ENCODE measurements at places on chromosomes 2 and 18.
A peak's percentile ranks its signal among the peaks of the same experiment; 100 is the strongest.

DNA sequence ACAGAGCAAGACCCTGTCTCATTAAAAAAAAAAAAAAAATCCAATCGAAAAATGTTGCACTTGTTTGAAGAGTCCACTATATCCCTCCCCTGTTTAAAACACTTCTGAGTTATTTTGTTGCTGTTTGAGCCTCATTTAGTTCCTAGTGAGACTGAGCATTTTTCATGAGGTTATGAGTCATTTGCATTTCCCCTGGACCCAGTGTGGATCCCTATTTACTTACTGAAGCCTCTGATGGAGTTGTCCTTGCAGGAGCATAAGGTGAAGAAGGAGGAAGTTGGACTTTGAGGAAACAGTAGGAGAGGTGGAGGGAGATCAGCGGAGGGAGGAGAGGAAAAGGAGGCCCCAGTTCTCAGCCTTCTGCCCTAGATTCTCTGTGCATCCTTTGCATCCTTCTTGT lies 5.1 kb downstream of the CXCR1 start:
- DNase-seq, result no peak

- peak; percentile 73 for DNase-seq
Measured at GRCh38 chr2:173961346-173961705, 3.8 kb downstream of the SP3 start.

DNA sequence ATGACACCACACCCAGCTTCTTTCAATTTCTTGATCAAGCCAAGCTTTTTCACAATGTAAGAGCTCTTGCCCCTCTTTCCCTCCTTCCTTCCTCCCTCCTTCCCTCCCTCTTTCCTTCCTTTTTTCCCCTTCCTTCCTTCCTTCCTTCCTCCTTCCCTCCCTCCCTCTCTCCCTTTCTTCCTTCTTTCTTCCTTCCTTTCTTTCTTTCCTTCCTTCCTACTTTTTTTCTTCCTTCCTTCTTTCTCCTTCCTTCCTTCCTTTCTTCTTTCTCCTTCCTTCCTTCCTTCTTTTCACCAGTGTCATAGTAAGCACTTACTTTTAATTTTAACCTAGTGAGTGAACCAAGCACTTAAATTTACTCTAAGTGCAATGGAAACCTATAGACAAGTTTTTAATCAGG lies 21.2 kb upstream of the PSME4 start:
- DNase-seq, result no peak

- no peak for DNase-seq
Measured at GRCh38 chr2:65813631-65814173, 381.3 kb upstream of the SPRED2 start.

- no peak for DNase-seq
Measured at GRCh38 chr18:8654503-8655451, 45.5 kb downstream of the RAB12 start.

DNA sequence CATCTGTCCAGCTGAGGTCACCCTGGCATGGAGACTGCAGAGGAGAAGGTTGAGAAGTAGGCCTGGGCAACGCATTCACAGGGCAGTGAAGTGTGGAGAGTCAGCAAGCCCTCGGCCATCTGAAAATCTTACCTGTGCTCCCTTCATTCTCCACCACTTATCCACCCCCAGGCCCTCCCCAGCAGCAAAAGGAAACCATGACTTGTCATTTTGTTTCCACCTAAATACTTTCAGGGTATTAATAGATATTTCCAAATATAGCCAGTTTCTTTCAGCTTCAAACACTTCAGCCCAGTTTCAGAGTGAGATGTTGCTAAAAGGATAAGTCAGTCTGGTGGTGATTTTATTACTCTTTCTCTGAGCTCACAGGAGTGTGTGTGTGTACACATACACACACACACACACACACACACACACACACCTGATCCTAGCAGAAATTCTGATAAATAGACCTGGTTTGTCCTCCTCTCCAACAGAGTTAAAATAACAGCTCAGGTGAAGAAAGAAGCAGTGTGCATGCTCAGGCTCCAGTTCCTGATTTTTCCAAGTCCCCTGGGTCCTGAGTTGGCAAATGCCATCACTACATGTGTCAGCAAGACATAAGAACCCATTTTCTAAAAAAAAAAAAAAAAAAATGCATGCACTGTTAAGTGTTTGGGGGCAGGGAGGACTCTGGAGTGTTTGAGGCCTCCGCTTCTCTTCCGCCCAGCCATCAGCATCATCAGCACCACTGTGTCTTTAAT lies 82.8 kb downstream of the LOXHD1 start:
- DNase-seq, result no peak

DNA sequence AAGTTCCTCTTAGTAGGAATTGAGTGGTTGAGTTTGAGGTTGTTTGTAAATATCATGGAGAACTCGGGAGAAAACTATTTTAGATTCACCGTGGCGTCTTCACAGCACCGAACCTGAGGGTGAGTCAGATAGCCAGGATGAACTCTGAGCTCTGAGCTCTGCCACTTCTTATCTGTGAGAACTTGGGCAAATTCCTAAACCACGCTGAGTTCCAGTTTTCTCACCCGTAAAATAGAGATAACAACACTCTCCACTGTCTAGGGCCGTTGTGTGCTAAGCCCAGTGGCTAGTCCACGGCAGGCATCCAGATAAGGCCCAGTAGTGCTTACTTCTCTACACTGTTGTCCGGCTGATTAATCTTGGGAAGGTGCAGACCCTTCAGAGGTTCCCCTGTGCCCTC lies 7.0 kb downstream of the KIF5C start:
- DNase-seq, result peak; percentile 22

- DNase-seq, result no peak
Measured at GRCh38 chr2:109450574-109451273, 163.0 kb downstream of the SEPTIN10 start.

GRCh38 chr2:177147093-177147694 lies 65.4 kb upstream of the HNRNPA3 start:
- peak; percentile 55 for DNase-seq

GRCh38 chr18:72830109-72830508 lies 37.7 kb downstream of the NETO1 start:
- no peak for DNase-seq

- DNase-seq, result no peak
Measured at GRCh38 chr2:238163481-238164198, 4.9 kb downstream of the ERFE start.

GRCh38 chr18:50786864-50787263 lies 33.0 kb downstream of the MRO start:
- no peak for DNase-seq

- DNase-seq, result no peak
Measured at GRCh38 chr2:207083361-207084110, 82.2 kb downstream of the KLF7 start.

DNA sequence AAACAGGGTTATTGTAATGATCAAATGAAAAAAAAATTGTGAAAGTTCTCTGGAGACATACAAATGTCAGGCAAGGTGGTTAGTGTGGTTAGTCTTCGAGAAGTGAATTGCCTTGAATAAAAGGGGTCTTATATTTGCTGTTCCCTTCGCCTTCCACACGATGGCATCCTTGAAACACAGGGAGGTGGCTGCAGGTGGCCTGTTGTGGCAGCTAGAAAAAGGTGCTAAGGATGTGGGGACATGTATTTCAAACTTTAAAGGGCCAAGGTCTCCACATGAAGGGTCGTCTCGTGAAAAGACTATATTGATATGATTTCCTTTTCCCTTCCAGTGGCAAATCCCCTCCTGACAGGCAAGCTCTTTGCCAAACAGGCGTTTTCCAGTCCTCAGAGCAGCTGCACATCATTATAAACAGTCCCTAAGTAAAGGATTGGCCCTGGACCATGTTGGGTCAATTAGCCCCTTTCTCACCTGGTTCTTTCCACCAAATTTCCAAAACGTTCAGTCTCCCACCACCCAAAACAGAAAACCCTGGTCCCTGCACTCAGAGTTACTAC lies 68.5 kb downstream of the COPS8 start:
- DNase-seq, result peak; percentile 53

GRCh38 chr2:102604769-102605168 lies 14.6 kb upstream of the SLC9A2 start:
- DNase-seq, result no peak

GRCh38 chr2:61670591-61671501 lies 132.7 kb upstream of the XPO1 start:
- no peak for DNase-seq

- DNase-seq, result no peak
Measured at GRCh38 chr2:99550368-99550767, 60.6 kb upstream of the REV1 start.

DNA sequence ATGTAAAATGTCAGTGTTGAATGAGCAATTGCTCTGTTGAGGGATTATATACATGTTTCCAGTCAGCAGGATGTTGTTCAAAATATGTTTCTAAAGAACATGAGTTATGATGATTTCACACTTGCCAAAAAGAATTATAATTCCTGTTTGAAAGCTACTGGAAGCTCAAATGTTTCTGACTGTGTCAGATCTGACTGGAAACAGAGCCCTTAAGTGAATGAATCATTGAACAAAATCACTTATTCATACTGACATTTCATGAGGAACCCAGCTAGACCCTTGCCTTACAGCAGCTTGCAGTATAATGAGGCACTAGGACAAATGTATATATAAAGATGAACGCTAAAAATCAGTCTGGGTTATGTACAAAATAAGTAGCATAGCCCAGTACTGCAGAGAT lies 35.4 kb upstream of the ITGAV start:
- DNase-seq, result no peak

DNA sequence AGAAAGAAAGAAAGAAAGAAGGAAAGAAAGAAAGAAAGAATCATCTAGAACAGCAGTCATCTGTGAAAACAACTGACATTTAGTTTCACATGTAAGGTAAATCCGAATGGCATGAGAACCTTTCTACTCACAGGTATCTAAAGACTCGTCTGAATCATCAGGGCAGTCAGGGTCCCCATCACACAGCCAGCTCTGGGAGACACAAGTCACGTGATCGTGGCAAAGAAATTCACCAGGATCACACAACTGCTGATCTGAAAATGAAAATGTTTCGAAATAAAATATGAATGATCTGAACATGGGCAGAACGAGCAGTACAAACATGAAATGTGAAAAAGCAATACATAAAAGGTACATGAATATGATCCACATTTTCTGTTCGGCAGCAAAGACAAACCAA lies 320.7 kb downstream of the LRP1B start:
- no peak for DNase-seq

DNA sequence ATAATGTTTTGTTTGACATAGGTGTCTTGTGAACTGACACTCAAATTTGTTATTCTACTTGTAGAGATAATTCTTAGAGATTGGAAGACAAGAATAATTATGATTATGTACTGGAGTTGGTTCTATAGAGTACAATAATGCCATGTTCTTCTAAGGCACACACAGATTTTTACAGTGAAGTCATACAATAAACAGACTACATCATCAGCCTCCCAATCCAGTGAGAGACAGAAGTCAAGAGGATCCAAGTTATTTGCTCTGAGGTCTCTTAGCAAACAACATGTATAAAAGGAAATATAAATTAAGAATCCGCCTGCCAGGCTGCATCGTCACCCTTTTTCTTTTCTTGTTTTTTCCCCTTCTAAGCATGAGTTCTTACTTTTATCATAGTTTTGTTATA lies 613.5 kb upstream of the SETBP1 start:
- no peak for DNase-seq

- DNase-seq, result no peak
Measured at GRCh38 chr2:127661949-127662510, 13.3 kb downstream of the LIMS2 start.

- DNase-seq, result no peak
Measured at GRCh38 chr2:6352247-6352646, 513.5 kb downstream of the CMPK2 start.

GRCh38 chr2:220619525-220620220 lies 952.4 kb downstream of the EPHA4 start:
- no peak for DNase-seq

- DNase-seq, result no peak
Measured at GRCh38 chr2:116810071-116810470, 1004.4 kb upstream of the DDX18 start.

DNA sequence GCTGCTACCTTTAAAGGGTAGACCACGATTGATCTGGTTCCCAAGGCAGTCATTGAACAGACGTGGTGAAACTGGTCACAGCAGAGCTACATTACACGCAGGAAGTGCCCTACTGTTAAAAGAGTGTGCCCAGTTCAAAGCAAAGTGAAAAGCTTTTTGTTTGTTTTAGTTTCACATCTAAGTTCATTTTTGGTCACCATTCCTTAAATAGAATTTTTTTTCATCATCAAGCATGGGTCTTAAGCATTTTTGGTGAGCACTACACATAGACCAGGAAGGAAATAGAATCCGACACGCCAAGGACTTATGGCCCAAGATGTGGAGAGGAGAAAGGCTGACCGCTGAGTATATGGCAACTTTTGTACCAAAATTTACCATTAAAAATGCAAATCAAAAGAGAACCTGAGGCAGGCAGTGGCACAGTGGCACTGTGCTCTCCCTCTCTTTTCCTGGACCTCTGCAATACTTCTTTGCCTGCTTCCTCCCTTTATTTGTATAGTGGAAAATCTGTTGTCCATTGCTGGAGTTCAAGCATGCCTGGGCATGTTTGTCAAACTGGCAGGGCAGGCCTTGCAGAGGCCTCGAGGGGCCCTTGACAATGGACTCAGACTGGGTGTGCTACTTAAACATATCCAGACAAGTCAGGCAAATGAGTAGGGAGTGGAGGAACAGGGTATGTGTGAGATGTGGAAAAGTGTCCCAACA lies 42.6 kb upstream of the HNRNPA3 start:
- DNase-seq, result peak; percentile 86

GRCh38 chr2:240851078-240851991 lies 17.3 kb upstream of the AGXT start:
- peak; percentile 75 for DNase-seq

- no peak for DNase-seq
Measured at GRCh38 chr2:23794234-23794633, 132.7 kb downstream of the ATAD2B start.

Data from HepG2 (cell line).